Astrocyte of the hippocampus (primary cell): ENCODE measurements at places on chromosomes 3 and 15.
A peak's percentile ranks its signal among the peaks of the same experiment; 100 is the strongest.

GRCh38 chr3:105304487-105304886 lies 62.2 kb upstream of the ALCAM start:
- DNase-seq = peak; percentile 44

- no peak for DNase-seq
Observed at GRCh38 chr3:144743225-144743668, 771.6 kb downstream of the DIPK2A start.

- DNase-seq = peak; percentile 49
Observed at GRCh38 chr15:78840661-78841375, 29.6 kb upstream of the ADAMTS7 start.

GRCh38 chr3:7160689-7161088 lies 299.8 kb downstream of the GRM7 start:
- DNase-seq = no peak

GRCh38 chr3:174891524-174892203 lies 32.5 kb downstream of the NAALADL2 start:
- no peak for DNase-seq

DNA sequence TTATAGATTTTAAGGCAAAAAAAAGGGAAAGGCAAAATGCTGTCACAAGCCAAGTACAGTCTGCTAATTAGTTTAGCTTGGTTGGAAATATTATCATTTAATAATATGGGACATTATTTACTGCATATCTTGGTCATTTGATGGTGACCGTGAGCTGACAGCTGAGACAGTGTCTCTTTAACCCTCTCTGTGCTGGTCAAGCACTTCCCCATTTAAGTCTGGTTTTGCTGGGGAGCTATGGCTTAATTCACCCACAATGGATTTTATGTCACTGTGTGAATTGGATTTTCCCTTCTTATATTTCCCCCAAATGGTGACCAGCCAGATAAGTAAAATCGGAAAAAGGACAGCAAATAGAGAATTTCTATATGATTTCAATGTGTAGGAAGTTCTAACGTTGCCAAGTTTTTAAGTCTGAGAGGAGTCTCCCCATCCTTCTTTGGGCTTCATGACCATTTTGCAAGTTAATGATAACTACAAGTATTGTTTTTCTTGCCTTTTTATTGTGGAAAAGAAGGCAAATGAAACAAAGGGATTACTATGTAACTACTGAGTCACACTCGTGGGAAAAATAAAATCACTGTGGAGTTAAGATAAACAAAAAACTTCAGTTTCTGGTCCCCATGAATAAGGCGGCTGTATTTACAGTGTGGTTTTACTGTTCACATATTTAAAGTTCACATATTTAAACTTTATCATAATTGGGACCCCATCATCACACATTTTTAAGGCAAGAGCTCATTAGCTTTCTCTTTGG lies 373.5 kb downstream of the NR2F2 start:
- DNase-seq = no peak

- DNase-seq = no peak
Observed at GRCh38 chr15:20665653-20666052, 124.1 kb upstream of the GOLGA6L6 start.

DNA sequence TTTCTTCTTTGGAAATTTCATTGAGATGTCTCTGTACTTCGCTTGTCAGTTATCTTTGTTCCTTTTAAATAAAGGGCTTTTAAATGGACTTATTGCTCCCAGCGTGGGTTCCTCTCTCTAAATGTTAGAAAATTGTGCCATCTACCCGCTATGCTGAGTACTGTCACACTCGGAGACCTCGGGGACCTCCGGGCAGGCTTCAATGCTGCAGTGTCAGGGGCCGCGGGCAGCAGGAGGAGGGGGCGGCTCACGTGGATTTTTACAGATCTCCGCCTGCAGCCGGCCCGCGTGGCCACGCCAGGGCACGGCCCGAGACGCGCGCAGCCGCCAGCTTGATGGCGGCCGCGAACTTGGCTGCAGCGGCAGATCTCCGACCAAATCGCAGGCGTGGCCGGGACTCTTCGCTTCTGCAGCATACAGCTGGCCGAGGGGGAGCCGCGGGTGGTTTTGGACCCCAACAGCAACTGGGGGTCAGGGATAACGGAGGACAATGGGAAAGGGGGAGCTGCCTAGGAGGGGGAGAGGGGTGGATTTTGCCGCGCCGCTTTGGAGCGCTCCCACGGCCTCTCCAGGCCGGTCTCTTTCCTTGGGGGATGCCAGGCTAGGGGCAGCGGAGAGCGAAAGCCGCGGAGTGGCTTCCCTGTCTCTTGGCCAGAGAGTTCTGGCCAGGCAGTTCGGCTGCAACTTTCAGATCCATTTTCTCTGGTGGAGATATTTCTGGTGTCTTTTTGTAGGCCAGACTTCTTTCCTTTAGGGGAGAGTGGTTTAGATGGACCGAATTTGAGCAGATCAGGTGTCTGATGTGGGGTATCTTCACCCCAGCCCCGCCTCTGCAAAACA lies 15.3 kb downstream of the NR2F2 start:
- DNase-seq = peak; percentile 85

- DNase-seq = no peak
Observed at GRCh38 chr15:89817701-89818280, 3.1 kb upstream of the ANPEP start.

DNA sequence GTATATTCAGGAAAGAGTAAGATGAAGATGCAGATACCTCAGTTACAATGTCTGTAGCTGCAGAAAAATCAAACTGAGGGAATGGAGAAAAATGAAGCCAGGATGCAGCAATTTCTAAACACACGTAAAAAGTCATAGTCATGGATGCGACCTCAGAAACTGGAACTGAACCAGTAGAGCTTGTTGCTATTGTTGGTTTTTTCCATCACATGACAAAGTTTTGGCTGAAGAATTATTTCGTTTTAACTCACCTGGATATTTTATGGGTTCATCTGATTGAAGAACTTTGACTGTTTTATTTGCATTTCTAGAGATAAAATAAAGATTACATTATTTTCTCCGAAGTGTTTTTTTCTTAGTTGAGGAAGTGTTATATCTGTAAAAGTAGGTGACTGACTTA lies 591.2 kb downstream of the ZBBX start:
- no peak for DNase-seq

- DNase-seq = peak; percentile 76
Observed at GRCh38 chr15:65323071-65323511, 18.6 kb downstream of the RNU5B-1 start.

- DNase-seq = peak; percentile 88
Observed at GRCh38 chr15:52289629-52290081, 5.9 kb downstream of the MYO5C start.

GRCh38 chr3:142604940-142605339 lies 8.7 kb downstream of the PLS1 start:
- DNase-seq = no peak

- no peak for DNase-seq
Observed at GRCh38 chr15:66482539-66482938, 15.0 kb downstream of the SNAPC5 start.
